CD4-positive, alpha-beta T cell (primary cell): ENCODE measurements at places on chromosomes 1 and 21.

- DNase-seq: no peak
- no peaks in the 10 kb centered on the region for H3K27me3 ChIP-seq
- H3K4me1 ChIP-seq: peaks cover 6% of the 10 kb centered on the region
- H3K27ac ChIP-seq: no peak overlapping the region
- no peak overlapping the region for H3K4me3 ChIP-seq
Observed at GRCh38 chr1:109886827-109887226, 23.8 kb upstream of the CSF1 start.

- no peak overlapping the region for H3K27ac ChIP-seq
- no peak overlapping the region for H3K4me3 ChIP-seq
- no peaks in the 10 kb centered on the region for H3K36me3 ChIP-seq
Observed at GRCh38 chr1:163071405-163072255, 2.5 kb downstream of the RGS4 start.

GRCh38 chr1:158101455-158101854 is 79.2 kb upstream of the CD1D start:
- H3K4me1 ChIP-seq: no peaks in the 10 kb centered on the region

DNA sequence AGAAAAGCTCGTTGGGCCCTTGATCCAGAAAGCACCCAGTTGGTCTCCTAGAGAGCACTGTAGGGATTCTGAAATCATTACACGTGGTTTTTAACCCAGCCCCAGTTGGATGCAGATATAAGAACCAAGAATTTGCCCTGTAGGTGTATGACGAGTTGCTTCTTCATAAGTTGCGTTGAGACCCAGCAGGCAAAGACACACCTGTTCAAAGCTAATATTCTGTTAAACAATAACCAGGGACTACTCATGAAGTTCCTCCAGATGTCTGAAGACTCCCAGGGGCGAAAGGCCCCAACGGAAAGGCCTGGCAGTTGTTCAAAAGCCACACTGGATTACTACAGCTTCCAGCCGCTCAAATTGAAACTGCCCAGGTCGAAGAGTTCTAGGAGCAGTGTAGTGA is 88.6 kb upstream of the HNRNPU start:
- peaks cover 5% of the 10 kb centered on the region for H3K27me3 ChIP-seq
- no peak overlapping the region for H3K27ac ChIP-seq
- H3K4me1 ChIP-seq: no peaks in the 10 kb centered on the region
- no peaks in the 10 kb centered on the region for H3K36me3 ChIP-seq
- DNase-seq: no peak

- peaks cover 11% of the 10 kb centered on the region for H3K4me1 ChIP-seq
- DNase-seq: no peak
- H3K27me3 ChIP-seq: no peaks in the 10 kb centered on the region
- H3K36me3 ChIP-seq: peaks cover 4% of the 10 kb centered on the region
- H3K4me3 ChIP-seq: no peak overlapping the region
- H3K27ac ChIP-seq: no peak overlapping the region
Observed at GRCh38 chr1:167763525-167764220, 41.9 kb downstream of the MPZL1 start.

DNA sequence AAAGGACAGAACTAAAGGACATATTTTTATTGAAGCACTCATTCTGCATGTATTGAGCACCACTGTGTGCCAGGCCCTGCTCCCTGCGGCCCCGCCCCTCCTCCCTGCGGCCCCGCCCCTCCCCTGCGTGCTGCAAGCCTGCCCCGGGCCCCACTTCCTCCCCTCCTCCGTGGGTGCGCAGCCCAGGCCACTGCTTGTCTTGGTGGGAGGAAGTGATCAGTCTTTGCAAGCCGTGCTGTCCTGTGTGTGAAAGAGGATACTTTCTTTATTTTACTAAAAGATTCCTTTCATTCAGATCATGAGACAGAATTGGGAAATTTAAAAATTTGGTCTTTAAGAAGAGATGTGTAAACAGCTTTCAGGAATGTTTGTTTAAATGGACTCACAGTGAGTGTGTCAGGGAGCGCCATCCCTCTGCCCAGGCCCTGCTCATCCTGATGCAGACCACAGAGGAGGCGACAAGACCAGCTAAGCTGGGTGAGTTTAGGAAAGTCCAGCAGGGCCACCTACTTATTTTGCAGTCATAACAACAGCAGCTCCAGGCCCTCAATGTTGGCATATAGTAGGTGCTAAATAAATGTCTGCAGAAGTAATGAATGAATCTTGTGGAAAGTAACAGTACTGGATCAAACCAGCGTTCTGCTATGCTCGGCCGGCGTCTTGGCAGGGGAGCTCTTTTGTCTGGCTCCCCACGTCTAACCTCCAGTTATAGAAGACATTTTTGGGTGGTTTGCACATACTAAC is 88.3 kb upstream of the SELENON start:
- peak; percentile 59 for DNase-seq
- no peaks in the 10 kb centered on the region for H3K27me3 ChIP-seq
- no peaks in the 10 kb centered on the region for H3K36me3 ChIP-seq
- H3K4me1 ChIP-seq: peaks cover 48% of the 10 kb centered on the region

DNA sequence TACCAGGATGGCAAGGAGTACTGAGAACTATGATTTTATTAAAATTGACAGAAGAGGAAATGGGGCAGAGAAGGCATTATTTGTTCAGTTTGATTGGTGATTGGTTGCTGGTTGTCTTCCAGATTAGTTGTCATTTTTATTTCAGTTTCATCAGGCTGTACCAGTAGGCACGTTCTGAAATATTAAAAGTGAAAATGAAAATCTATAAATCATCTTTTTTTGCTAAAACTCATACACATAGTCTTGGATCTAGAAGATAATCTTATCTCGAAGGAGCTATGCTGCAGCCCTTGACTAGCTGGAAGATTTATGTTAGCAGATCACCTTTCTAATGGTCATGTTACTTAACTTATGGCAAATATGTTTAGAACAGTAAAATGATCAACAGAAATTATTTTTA is 29.0 kb downstream of the NEK7 start:
- H3K36me3 ChIP-seq: no peaks in the 10 kb centered on the region
- peak overlapping the region; percentile 14 for H3K27ac ChIP-seq
- peaks cover 34% of the 10 kb centered on the region for H3K4me1 ChIP-seq
- H3K4me3 ChIP-seq: no peak overlapping the region
- no peak for DNase-seq

- H3K4me3 ChIP-seq: no peak overlapping the region
- no peaks in the 10 kb centered on the region for H3K27me3 ChIP-seq
- no peaks in the 10 kb centered on the region for H3K36me3 ChIP-seq
- no peaks in the 10 kb centered on the region for H3K4me1 ChIP-seq
- no peak for DNase-seq
Observed at GRCh38 chr1:41475859-41476567, 8.5 kb downstream of the EDN2 start.

DNA sequence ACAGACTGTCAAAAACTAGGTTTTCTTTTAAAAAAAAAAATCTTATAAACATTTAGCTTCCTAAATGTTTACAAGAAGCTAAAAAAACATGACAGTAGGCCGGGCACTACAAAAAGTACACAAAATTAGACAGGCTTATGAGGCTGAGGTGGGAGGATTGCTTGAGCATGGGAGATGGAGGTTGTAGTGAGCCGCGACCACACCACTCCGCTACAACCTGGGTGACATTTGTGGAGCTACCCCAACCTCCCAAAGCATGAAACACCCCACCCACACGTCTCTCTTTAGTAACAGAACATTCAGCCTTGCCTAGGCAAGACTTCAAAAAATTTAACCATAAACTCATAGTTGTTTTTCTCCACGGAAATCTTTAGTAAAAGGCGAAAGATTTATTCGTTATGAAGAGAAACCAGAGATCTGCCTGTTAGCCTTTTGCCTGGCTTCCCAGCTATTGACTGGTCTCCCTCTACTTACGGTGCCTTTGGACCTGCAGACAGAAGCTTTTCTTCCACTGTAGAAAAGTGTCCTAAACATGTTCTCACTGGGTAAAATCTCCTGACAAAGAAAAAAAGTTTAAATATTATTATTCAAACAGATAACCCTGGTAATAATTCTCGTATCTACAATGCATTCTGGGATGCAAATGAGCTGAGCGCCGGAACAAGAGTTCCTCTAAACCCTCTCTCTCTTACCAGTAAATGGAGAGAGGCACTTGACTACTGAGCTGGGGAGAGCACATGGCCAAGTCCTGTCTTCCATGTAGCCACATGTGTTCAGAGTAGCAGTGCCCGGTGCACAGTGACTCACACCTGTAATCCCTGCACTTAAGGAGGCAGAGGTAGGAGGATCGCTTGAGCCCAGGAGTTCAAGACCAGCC is 9.2 kb downstream of the RNU5D-1 start:
- DNase-seq: peak; percentile 44
- no peaks in the 10 kb centered on the region for H3K27me3 ChIP-seq
- peak overlapping the region; percentile 76 for H3K27ac ChIP-seq
- H3K4me3 ChIP-seq: peak overlapping the region; percentile 6
- H3K4me1 ChIP-seq: peaks cover 77% of the 10 kb centered on the region

GRCh38 chr1:26126321-26127084 is 14.9 kb downstream of the PDIK1L start:
- H3K4me3 ChIP-seq: peak overlapping the region; percentile 42
- H3K27me3 ChIP-seq: no peaks in the 10 kb centered on the region
- H3K27ac ChIP-seq: peak overlapping the region; percentile 47

DNA sequence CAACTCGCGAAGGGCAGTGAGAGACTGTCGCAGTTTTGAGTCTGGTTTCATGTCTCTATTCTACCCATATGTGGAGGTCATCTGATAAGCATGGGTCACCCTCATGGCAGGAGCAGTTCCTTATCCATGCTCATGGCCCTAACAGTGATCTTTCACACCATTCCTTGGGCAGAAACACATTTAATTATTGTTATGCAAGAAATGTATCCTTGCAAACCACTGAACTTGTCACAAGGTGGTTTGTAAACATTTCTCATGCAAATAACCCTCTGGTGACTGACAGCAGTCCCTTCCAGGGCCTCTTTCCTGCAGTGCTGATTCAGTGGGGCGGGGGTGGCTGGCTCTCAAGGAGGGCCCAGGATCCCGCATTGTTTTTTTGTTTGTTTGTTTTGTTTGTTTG is 421.4 kb upstream of the RUNX1 start:
- H3K36me3 ChIP-seq: no peaks in the 10 kb centered on the region
- no peak overlapping the region for H3K4me3 ChIP-seq
- no peaks in the 10 kb centered on the region for H3K4me1 ChIP-seq
- no peaks in the 10 kb centered on the region for H3K27me3 ChIP-seq
- H3K27ac ChIP-seq: no peak overlapping the region
- no peak for DNase-seq

DNA sequence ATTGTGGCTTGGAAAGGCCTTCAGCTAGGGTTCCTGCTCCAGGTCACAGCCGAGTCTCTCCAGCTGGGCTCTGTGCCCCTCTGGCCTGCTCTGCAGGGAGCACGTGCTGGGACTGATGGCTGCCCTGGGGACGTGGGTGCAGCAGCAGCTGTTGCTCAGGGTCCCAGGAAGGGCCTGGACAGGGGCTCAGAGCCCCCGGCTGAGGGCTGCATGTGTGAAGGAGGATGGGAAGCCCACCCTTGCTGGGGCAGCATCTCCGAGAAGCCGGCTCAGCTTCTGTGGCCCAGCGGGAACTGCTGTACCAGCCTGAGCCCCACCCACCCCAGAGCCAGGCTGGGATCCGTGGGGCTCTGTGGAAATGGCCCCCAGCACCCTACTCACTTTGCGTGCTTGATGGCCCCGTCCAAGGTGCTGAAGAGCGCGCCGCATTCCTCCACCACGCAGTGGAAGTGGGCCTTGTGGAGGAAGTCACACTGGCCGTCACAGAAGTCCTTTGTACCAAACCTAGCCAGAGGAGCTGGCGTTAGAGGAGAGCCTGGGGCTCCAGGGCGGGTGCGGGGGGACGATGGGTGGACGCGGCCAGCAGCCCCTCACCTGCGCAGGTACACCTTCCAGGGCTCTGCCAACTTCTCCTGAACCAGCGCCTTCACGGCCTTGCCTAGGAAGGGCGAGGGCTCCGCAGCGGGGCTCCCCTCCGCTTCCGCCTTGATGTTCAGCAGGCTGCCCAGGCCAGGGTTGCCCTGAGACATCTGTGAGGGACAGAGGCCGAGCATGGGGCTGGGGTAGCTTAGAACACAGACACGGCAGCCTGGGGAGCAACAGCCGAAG is 147.5 kb downstream of the CASZ1 start:
- no peaks in the 10 kb centered on the region for H3K4me1 ChIP-seq
- H3K4me3 ChIP-seq: no peak overlapping the region
- H3K27me3 ChIP-seq: no peaks in the 10 kb centered on the region
- peaks cover 7% of the 10 kb centered on the region for H3K36me3 ChIP-seq

GRCh38 chr1:243294723-243295121 is 38.9 kb downstream of the SDCCAG8 start:
- H3K4me3 ChIP-seq: no peak overlapping the region
- no peak for DNase-seq
- H3K4me1 ChIP-seq: no peaks in the 10 kb centered on the region
- H3K36me3 ChIP-seq: peaks cover 16% of the 10 kb centered on the region

GRCh38 chr21:15992171-15992570 is 262.4 kb downstream of the USP25 start:
- H3K4me1 ChIP-seq: no peaks in the 10 kb centered on the region
- H3K4me3 ChIP-seq: no peak overlapping the region
- no peak overlapping the region for H3K27ac ChIP-seq

- no peak for DNase-seq
- no peak overlapping the region for H3K27ac ChIP-seq
- no peaks in the 10 kb centered on the region for H3K27me3 ChIP-seq
Observed at GRCh38 chr1:234927312-234927970, 201.2 kb downstream of the TOMM20 start.
